ENCODE measurements at places on chromosomes 1 and 21.

DNA sequence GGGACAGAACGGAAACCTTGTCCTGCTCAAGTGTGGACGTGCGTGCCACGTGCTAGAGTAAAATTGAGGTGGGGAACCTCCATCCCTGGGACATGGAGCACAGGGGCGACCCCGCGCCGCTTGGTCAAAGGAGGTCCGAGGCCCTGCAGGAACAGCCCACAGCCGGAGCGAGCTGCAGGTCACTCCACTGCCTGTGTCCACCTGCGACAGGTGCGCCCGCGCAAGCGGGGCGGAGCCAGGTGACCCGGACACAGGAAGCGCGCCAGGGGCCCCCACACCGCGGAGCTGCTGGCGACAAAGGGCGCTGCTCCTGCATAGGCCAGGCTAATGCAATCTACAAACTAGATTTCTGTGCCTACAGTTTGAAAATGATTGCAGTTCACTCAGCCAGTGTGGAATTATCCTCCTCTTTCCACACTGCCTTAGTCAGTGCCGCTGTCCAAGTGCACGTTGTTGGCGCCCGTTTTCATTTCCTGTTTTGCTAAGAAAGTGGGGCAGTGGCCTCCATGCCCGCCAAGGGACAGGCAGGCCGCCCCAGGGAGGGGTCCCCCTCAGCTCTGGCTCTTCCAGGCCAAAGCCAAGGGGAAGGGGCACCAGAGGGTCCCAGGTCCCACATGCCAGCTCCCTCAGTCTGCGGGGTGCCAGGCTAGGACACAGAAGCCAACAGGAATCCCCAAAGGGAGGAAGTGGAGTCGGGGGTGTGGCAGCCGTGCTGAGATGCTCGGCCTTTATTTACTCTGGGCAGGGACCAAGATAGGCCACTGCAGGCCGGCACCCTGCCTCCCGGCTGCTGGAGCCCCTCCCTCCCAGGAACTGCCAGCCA is 4.3 kb upstream of the NADK start:
- ATAC-seq = no peak

DNA sequence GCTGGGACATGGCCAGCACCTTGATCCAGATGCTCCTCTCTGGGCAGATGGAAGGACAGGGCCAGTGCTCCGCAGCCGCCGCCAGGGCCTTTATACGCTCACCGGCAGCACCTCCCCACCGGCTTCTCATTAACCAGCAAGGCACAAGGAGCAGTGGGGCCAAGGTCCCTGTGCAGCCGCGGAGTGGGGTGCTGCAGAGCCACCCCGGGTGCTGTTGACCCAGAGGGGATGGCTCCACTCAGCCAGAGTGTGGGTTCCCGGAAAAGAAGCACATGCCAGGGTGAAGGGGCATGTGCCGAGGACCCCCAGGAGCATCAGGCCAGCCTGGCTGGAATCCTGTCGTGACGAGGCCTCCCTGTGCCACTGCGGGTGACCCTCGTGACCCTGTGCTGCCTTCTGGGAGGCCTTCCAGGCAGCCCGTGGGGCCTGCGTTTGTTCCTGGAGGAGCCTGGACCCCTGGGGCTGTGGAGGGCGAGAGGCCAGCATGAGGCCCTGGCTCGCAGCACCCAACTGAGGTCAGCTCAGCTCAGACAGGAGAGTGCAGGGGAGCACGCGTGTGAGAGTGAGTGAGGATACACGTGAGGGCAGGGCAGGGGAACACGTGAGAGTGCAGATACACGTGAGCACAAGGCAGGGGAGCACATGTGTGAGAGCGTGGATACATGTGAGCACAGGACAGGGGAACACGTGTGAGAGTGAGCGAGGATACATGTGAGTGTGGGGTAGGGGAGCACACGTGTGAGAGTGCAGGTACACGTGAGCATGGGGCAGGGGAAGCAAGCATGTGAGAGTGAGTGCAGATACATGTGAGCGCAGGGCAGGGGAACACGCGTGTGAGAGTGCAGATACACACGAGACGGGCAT is at the start of gene FTCD:
TSS of gene FTCD (minus strand) at position 66 of the 864 bp plus-strand sequence. CDS start at position 10, 56 bp downstream.
- ATAC-seq = no peak

DNA sequence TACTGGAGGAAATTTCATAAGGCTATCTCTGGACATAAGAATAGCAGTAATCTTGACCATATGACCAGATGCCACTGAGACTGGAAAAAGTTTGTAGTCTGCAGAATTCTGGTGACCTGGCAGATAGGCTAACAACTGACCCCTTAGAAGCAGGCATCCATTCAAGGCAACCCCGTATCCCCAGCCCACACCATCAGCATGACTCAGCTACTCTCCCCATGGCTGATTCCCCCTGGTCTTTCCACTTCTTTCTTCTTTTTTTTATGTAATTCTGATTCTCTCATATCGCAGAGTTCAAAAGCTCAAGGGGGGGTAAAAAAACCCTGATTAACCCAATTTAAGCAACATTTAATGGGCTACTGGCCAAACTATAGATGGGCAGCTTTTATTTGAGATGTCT is 243.1 kb downstream of the ZNF648 start:
- ATAC-seq = no peak

- ATAC-seq = no peak
Observed at GRCh38 chr1:166915941-166916340, 39.9 kb upstream of the TADA1 start.

DNA sequence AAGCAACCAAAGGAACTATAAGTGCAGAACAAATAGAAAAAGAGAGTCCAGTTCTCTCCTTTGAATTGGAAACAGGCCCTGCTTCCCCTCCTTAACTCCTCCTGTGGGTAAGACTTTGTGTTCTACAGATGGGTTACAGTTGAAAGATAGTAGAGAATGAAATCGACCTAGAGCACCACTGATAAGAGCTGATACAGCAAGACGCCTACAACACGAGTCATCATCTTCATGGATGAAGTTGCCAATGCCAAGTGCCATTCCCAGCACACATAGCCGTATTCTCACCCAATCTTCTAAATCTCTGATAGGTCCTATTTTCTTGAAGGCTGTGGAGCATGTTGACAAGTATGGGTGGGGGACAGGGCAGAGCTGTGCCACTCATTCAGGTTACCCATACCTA is 99.8 kb upstream of the CAMK1G start:
- ATAC-seq = no peak

DNA sequence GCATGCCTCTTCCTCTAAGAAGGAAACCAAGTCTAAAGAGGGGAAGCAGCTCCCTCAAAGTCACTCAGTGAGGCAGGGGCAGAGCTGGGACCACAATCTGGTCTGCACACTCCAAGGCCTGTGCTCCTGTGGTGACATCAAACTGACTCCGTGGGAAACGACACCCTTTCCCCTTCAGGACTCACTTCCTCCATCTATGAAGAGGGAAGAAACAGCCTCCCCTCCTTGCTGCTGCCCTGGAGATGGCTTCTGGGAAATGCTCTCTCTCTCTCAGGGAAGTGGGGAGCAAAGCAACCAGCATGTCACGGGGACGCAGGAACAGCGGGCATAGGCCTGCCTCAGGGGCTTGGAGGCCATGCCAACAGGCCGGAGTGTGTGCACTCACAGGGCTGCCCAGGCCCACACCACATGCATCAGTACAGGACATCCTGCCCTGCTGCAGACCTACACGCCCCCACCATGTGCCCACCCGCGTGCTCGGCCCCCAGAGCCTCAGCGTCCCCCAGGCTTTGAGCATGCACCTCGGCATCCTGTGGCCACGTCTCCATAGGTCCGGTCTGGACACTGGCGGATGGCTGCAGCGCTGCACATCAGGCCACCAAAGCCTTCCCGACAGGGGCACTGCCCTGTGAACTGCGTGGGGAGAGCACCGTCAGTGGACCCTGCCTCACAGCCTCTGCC is 25.7 kb downstream of the LAMB3 start:
- ATAC-seq = no peak

- peak; percentile 76 for ATAC-seq
Observed at GRCh38 chr1:67838180-67838910, 5.1 kb upstream of the GNG12 start.

DNA sequence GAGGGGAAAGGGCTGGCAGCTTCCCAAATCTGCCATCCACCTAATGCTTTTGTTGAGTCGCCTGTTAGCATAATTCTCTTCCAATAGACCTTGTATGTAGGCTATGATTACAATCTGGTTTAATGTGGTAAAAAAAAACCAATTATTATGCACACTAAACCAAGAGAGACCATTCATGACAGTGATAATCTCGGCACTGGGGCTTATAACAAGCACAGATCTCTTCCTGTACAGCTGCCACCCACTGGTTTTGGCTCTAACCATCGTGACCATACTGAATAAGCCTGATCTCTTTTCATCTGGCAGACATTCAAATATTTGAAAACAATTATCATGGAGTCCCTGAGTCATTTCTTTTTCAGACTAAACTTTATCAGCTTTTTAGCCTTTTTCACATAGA is 12.0 kb upstream of the SYT14 start:
- peak; percentile 97 for ATAC-seq

DNA sequence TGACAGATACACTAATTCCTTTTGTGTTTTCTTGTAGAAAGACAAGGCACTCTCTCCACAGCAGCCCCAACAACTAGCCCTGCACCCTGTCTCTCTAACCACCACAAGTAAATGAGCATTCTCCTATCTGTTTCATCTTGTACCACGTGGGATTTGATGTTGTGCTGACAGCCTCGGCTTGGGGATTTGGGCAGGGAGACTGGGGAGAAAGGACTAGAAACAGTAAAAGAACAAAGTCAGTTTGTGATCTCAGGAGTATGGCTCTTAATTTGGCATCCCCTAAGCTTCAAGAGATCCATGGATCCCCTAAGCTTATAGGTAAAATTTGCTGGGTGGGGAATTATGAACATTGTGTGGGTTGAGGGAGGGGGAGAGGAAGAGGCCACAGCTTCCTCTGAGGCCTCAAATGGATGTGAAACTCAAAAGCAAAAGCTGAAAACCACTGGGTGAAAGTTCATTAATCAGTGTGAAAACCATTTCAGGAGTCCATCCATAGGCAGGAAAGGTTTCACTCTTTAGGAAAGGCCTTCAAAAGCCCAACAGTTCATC is 3.1 kb downstream of the C1orf162 start:
- no peak for ATAC-seq

DNA sequence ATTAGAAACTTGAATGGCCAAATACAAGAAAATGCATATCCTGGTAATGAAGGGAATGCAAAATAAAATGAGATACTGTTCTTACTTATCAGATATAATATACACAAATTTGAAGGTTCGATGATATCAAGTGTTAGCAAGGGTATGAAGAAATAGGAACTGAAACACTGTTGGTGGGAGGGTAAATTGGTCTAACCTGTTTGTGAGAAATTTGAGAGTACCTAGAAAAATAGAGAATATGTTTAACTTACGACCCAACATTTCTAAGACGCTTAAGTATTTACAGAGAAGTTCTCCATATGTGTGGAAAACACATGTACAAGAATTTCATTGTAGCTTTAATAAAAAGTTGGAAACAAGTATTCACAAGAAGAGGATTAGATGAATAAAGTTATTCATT is 25.9 kb downstream of the ATG4C start:
- no peak for ATAC-seq

DNA sequence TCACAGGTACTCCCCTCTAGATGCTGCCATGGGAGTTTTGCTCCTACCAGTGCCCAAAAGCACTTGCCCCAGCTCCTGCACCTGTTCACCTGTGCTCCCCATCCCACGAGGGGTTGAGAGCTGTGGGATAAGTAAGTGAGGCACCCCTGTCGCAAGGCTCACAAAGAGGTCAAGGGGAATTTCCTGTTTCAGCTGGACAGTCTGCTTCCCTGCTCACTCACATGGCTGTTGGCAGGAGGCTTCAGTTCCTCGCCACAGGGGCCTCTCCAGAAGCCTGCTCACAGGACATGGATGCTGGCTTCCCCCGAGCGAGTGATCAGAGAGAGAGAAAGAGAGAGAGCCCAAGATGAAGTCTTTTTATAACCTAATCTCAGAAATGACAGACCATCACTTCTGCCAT is 8.7 kb upstream of the NCMAP start:
- ATAC-seq = no peak

DNA sequence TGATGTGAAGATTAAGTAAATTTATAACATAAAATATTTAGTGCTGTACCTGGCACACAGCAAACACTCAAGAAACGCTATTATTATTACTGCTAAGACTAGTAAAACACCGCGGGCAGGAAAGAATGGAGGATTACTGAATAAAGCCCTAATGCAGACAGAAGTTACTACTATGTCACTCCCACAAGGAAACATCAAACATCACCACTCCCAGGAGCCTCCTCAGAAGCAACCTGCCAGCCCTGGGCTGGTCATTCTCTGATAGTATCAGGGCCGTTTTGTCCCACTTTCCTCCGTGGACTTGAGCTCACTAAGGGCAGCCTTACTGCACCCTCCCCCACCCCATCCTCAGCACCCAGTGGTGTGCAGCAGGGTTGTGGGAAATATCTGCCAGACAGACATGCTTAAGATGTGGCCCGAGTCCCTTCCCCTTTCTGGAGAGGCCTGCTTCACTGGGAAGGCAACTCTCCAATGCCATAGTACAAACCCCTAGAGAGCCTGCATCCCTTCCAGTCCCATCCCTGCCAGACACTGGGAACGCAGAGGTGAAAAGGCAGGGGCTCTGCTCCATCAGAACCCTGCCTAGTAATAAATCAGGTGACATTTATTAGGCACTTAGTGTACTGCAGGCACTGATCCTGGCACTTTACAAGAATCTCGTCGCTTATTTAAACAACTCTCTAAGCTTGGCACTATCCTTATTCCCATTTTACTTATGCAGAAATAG is 41.7 kb upstream of the ECE1 start:
- no peak for ATAC-seq

DNA sequence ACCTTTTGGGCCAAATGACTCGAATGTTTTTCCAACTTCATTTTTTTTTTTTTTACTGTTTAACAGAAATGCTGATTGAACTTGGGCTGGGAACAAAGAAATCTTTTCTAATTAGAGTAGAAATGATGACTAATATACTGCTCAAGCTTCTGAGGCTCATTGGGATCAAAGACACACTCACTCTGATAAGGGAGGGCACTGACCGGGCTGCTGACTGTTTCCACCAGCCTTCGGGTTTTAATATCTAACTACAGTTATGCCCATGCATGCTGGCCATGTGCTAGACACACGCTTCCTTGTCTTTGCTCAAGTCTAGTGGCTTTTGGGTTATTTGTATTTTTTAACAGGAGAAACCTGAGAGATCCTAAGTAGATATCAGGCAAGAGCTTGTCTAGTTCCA is 16.8 kb downstream of the ZBTB18 start:
- peak; percentile 54 for ATAC-seq

GRCh38 chr1:165565751-165566490 is 22.1 kb downstream of the LRRC52 start:
- ATAC-seq = no peak

DNA sequence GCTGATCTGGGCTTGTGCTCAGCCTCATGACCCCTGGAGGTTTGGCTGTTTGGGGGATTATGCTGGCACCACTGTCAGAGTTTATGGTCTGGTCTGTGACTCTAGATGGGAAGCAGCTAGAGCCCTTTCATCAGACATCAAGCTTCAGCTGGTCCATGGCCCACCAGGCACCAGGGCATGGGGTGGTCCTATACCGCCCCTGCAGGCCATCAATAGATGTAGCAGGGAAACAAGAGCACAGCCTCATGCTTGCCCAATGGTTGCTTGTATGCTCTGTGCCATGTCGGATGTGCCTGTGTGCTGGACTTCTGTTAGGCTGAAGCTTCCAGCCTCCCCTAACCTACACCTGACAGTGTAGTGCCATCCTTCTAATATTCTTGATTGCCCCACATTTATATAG is 71.1 kb upstream of the CD34 start:
- peak; percentile 91 for ATAC-seq
